ENCODE measurements at places on chromosomes 5 and 9.

- no peak for DNase-seq
Observed at GRCh38 chr9:15492485-15493150, 18.2 kb downstream of the PSIP1 start.

DNA sequence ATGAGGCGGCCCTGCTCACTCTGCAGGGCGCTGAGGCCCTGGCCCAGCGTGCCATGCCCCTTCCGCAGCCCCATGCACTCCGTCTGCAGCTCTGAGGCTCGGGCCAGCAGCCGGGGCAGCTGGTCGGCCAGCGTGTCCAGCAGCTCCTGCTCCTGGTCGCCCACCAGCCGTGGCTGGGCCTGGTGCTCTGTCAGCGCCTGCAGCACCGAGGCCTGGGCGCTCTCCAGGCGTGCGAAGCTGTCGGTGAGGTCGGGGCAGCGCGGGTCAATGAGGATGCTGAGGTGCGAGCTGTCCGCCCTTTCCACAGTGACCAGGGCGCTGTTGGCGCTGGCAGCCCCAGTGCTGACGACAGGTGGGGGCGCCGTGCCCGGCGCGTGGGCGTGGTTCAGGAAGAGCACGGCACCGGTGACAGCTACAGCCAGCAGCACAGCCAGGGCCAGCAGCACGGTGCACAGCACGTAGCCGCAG, 9.4 kb downstream of the FIBCD1 start:
- DNase-seq = no peak

DNA sequence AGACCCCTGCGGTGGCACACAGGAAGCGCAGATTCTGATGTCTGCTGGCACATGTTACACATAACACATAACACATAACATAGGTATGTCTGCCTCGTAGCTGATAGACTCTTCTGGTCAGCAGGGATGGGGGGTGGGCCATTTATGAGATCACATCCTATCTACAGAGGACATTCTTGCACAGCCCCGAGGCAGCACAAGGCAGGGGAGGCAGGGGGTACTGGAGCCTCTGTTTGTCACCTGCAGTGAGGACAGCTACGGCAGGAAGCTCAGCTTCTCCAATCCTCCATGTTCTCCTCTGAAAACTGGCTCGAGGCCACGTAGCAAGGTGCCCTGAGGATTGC, 16.7 kb upstream of the MED10 start:
- no peak for DNase-seq

GRCh38 chr9:13847270-13847669, 466.7 kb downstream of the NFIB start:
- no peak for DNase-seq

GRCh38 chr9:36189976-36190375, 745 bp upstream of the CLTA start:
- peak; percentile 23 for DNase-seq

DNA sequence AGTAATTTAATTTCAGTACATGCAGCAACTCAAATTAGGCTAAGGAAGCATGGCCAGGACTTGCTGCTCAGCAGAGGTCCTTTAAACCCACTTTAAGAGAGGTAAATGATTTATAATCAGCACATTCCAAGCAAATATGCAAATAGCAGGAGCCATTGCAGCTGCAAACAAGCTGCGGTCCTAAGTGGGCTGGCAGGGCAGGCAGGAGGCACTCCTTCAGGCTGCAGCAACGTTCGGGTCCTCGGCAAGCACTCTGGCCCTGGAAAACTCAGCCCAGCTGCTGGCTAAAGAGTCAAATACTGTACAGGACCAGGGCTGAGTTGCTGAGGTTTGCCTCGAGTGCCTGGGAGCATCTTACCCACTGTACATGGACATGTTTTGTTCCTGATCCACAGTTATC, 126.9 kb downstream of the FSTL4 start:
- DNase-seq = no peak

DNA sequence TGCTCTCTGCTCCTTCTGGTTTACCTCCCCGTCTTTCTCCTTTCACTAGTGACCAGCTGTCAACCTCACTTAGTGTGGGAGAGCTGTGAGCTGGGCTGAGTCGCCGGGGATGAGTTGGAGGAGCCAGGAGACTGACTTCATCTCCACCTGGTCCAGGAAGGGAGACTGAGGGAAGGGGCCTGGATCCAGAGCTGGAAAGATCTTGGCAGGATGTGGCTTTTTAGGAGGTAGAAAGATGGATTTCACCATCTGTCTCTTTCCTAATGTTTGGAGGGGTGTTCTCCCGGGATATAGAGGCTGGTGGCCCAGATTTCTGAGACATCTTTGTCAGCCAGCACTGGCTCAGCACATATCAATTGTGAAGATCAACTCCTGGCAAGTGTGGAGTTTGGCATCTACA, 37.1 kb upstream of the TNC start:
- no peak for DNase-seq

DNA sequence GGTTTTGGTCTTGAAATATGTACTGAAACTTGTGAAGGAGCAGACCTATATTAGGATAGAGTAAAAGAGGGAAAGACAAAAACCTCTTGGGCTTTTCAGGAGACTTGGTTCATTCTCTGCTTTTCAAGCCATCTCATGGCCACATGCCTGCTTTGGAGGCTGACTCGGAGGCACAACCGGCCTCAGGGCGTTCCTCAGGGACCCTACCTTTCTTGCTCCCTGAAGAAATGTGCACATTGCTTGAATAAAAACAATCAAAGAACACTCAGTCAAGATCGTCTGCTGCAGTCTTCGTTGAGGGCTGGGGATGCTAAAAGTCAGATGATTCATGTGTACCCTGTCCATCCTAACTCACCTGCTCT, 994 bp downstream of the IRGM start:
- DNase-seq = no peak

GRCh38 chr5:9356351-9356825, 189.5 kb downstream of the SEMA5A start:
- no peak for DNase-seq

GRCh38 chr9:121783521-121784507, 132.4 kb downstream of the DAB2IP start:
- no peak for DNase-seq

DNA sequence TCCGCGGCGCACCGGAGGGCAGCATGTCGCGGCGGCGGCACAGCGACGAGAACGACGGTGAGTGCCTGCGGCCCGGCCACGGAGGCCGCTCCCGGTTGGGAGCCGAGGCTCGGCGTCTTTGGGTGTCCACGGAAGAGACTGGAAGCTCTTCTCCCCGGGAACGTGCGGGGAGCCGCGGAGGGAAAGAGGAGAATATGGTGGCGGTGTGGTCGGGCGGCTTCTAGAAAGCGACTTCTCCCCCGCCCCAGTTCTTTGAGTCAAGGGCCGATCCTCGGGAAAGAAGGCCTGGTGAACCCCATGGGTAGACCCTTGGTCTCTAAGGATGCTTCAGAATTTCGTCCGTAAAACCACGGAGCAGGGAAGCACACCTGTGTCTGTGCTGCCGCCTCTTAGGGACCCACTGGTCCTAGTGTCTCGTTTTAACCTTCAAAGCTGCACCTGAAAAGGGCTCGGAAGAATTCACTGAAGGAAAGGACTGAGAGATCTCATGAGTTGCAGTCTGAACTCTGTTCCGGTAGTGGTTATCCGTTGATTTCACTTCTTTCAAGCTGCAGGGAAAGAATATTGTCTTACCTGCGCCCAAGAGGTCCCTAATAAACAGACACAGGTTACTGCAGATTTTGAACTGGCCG, 354 bp downstream of the NCBP1 start:
- no peak for DNase-seq

- no peak for DNase-seq
Observed at GRCh38 chr5:100275631-100276030, 259.5 kb upstream of the FAM174A start.

DNA sequence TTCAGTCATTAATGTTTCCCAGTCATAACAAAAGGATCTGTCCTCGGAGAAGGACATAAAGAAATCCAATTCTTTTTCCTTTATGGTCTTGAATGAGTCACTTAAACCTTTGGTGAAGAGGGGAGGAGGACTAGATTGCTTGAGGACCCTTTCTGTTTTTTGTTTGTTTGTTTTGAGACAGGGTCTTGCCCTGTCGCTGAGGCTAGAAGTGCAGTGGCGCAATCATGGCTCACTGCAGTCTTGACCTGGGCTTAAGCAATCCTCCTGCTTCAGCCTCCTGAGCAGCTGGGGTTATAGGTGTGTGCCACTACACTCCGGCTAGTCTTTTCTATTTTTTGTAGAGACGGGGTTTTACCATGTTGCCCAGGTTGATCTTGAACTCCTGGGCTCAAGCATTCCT, 12.3 kb downstream of the TIGD6 start:
- DNase-seq = no peak

All from kidney glomerular epithelial cell (primary cell).